Activated CD4-positive, alpha-beta T cell treated with anti-CD3 and anti-CD28 coated beads, Interleukin-2, amount 50 U/mL, for 4 hours (primary cell): ENCODE measurements at places on chromosomes 7 and 10.

- DNase-seq = no peak
Measured at GRCh38 chr7:76189276-76189675, 12.4 kb upstream of the SRRM3 start.

DNA sequence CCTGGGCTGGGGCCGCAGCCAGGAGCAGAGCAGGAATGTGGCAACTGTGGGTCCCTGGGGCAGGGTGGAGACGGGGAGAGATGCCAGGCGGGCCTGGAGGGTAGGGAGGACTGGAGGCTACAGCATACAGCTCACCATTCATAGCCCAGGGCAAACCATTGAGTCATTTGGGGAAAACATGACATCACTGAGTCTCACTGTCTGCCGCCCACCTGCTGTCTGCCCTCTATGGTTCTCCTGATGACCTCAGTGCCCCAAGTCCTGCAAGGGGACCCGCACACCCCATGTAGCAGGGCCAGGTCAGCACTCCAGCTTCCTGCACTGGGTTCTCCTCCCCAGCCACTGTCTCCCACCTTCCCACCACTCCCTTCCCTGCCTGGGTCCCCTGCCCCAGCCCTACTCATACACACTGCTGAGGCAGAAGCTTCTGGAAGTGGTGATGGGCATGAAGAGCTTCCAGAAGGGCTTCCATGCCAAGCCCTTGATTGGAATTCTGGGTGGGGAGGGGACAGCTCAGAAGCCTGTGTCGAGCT lies 10.4 kb downstream of the CHST3 start:
- DNase-seq = peak; percentile 14

DNA sequence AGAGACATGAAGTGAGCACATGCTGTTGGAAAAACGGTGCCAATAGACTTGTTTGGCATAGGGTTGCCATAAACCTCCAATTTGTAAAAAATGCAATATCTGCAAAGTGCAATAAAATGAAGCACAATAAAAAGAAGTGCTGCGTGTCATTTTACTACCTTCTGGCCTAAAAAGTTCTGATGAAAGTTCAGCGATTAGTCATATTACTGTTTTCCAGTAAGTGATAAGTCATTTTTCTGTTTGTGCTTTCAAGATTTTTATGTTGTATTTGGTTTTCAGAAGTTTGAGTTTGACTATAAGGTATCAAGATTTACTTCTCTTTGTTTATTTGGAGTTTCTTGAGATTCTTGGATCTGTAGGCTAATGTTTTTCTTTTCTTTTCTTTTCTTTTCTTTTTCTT lies 16.8 kb downstream of the AOAH start:
- DNase-seq = no peak

GRCh38 chr10:124648738-124649137 lies 95.4 kb downstream of the FAM53B start:
- DNase-seq = peak; percentile 32

GRCh38 chr10:51802030-51802429 lies 102.6 kb upstream of the CSTF2T start:
- DNase-seq = no peak

DNA sequence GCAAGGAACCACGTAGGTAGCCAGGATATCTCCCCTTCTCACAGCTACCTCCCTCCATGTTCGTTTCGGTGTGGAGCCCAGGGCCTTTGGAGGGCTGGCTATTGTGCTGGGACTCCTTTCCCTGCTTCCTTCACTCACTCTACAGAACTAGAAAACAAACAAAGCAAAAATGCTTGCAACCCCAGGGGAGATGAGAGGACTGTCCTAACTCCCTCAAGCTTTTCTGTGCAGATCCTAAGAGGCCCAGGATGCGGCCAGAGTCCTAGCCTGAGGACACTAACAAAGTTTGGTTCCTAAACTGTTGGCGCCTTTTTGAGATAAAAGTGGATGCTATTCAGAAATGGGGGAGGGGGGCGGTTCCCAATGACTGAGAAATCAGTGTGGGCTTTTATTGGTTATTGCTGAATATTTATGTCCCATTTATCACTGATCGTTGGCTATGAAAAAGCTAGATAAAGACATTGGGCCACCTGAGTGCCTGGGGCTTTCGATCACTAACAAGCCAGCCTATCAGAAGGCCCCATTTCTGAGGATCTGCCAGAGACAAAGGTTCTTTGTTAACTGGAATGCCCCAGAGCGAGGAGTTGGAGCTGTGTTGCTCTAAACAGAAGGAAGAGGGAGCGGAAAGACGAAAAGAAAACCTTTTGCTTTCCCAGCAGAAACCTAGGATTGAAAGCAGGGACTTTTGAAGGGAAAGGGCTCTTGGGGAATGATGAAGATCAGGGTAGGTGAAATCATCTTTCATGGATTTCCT lies 95.2 kb upstream of the EGR2 start:
- DNase-seq = no peak

DNA sequence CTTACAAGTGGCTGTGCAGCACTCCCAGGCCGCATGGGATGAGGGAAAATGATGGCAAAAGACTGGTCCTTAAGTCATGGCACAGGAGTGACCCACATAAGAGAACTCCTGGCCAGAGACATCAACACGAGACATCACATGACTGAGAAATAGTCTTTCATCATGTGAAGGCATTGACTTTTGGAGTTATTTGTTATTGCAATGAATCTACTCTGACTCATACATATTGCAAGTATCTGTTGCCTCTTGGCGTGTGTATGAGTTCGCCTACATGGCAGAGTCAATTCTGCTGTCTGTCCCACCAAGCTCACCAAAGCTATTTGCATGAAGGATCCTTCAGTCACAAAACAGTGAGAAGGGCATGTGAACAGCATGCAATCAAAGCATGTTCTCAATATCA lies 59.7 kb upstream of the HABP2 start:
- no peak for DNase-seq

GRCh38 chr10:5594271-5595049 lies 69.7 kb downstream of the CALML3 start:
- no peak for DNase-seq

DNA sequence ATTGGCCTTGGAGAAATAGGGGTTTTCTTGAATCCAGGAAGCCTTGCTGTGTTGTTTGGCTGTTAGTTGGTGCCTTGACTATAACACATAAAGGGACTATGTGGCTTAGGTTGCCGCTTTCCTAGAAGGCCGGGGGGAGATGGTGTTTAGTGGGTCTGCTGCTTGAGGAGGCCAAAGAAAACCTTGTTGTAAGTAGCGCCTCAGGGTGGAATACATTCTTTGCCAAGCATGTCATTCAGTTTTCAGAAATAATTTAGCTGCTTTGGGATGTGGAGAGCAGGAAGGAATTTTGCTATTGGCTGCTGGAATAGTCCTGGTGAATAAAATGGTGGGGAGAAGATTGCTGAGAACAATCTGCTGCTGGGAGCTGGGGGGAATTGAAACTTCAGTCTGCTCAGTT lies 132.9 kb upstream of the WNT16 start:
- DNase-seq = no peak

- peak; percentile 21 for DNase-seq
Measured at GRCh38 chr10:23095966-23096801, 805 bp downstream of the MSRB2 start.

GRCh38 chr10:3401491-3401938 lies 228.9 kb upstream of the PITRM1 start:
- no peak for DNase-seq

- DNase-seq = no peak
Measured at GRCh38 chr7:79347351-79347750, 106.1 kb downstream of the MAGI2 start.

- DNase-seq = no peak
Measured at GRCh38 chr10:15483215-15484075, 112.4 kb upstream of the FAM171A1 start.

DNA sequence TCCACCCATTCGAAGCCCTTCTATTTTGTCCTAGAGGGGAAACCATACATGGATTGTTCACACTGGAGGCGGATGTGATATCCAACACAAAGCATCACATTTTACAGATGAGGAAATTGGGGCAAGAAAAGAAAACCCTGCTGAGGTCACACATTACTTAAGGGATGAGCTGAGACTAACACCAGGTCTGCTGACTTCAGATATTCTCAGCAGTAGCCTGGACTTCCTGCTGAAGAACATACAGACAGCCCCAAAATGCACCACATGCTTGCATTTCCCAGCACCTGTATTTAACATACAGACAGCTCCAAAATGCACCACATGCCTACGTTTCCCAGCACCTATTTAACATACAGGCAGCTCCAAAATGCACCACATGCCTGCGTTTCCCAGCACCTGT lies 11.2 kb downstream of the GIMAP5 start:
- no peak for DNase-seq

DNA sequence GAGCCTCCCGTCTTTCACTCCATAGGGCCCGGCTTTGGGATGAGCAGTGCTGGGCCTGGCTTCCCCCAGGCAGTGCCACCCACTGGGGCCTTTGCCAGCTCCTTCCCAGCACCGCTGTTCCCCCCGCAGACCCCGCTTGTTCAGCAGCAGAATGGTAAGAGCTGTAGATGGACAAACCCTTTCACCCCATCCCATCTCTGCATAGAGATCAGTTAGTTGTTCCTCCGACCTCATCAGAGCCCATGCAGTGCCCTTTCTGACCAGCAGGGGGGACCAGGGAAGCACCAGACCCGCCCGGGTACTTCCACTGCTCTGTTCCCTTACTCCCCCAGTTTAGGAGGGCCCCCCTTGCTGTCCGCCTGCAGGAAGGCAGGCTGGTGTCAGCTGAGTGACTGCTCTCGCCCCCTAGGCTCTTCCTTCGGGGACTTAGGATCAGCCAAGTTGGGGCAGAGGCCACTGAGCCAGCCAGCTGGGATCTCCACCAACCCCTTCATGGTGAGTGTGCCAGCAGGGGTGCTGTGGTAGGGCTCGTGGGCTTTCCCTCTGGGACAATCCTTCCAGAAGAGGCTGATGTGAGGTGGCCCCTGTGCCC lies 9.8 kb downstream of the SAP25 start:
- peak; percentile 82 for DNase-seq

DNA sequence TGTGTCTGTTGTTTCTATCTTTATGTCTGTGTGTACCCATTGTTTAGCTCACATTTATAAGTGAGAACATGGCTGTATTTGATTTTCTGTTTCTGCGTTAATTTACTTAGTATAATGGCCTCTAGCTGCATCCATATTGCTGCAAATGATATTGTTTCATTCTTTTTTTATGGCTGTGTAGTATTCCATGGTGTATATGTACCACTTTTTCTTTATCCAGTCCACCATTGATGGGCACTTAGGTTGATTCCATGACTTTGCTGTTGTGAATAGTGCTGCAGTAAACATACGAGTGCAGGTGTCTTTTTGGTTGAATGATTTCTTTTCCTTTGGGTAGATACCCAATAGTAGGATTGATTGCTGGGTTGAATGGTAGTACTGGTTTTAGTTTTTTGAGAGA lies 48.2 kb downstream of the ZNRF2 start:
- DNase-seq = no peak

DNA sequence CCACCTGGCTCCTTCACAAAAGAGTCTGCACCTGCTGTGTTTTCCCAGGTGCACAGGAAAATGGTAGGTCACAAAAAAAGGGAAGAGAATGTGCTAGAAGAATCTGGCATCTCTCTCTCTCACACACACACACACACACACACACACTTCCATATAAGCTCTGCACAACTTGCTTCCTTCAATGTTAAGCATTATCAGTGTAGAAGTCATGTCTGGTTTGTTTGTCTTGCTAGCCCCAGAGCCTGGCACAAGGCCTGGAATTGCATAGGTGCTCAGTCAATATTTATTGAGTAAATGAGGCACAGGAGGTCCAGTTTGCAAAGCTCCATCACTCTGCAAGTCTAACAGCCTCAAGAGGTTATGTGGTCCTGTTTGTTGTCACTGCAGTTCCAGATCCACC lies 867.3 kb upstream of the AUTS2 start:
- no peak for DNase-seq

- DNase-seq = no peak
Measured at GRCh38 chr10:48461623-48462481, 143.0 kb downstream of the ARHGAP22 start.

DNA sequence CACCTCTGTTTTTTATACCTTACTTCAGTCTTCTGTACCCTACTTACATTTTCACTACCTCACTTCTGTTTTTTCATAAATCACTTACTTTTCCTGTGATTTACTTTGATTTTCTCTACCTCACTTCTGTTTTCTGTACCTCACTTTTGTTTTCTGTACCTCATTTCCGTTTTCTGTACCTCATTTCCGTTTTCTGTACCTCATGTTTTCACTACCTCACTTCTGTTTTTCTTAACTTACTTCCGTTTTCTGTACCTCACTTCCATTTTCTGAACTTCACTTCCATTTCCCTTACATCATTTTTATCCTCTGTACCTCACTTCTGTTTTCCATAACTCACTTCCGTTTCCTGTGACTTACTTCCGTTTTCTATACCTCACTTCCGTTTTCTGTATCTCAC lies 492.0 kb upstream of the AKR1E2 start:
- no peak for DNase-seq

DNA sequence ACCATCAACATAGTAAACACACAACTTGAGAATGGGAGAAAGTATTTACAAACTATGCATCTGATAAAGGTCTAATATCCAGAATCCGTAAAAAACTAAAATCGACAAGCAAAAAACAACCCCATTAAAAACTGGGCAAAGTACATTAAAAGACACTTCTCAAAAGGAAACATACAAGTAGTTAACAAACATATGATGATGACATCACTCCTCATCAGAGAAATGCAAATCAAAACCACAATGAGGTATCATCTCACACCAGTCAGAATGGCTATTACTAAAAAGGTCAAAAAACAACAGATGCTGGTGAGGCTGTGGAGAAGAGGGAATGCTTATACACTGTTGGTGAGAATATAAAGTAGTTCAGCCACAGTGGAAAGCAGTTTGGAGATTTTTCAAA lies 125.1 kb downstream of the TFPI2 start:
- no peak for DNase-seq

DNA sequence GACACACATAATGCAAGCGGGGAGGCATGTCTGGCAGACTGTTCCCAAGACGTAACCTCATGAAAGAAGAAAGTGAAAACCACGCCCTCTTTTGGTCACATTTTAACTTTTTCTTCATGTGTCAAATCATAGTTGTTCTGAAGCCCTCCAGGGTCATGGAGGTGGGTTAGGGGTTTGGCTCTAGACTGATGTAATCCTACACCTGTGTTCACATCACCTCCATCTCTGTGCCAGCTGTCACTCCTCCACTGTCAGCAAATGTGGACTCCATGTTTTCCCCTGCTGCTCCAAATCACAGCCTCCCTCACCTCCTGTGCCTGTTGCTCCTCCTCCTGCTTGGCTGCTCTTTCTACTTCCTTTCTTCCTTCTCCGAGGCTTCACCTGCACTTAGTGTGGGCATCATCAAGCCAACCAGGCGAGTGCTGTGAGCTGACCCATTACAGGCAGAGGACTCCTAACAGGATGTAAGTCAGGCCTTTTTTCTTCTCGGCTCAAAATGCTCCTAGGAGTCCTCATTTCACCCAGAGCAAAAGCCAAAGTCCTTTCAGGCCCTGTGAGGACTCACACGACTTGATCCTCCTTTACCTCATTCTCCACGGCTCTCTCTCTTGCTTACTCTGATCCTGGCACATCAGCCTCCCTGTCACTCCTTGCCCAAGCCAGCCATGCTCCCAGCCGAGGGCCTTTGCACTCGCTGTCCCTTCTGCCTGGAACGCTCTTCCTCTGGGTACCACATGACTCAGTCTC lies 66.4 kb upstream of the IFRD1 start:
- DNase-seq = no peak

- DNase-seq = no peak
Measured at GRCh38 chr10:120494313-120494710, 37.3 kb downstream of the PLPP4 start.
